Keratinocyte (primary cell): ENCODE measurements at places on chromosomes 11 and 22. TPM values are rescaled to one million over a fixed set of nuclear protein-coding genes. Genes with fewer than 3 reads are reported as not detected.

The TEX12 gene
- not detected in 3 replicates for polyA plus RNA-seq

The MIAT gene
- 0.01 to 0.04 TPM (median 0.02 TPM) in 3 replicates for polyA plus RNA-seq

The UBQLN3 gene
- not detected in 3 replicates for polyA plus RNA-seq

The OR5B21 gene
- polyA plus RNA-seq = 0.06 to 0.21 TPM (median 0.09 TPM) in 3 replicates

The SLC25A45 gene
- 0.20 to 0.46 TPM (median 0.25 TPM) in 3 replicates for polyA plus RNA-seq

The TNRC6B gene
- 5.6 to 6.2 TPM (median 5.9 TPM) in 3 replicates for polyA plus RNA-seq

The GLB1L3 gene
- polyA plus RNA-seq = 2.2 to 4.6 TPM (median 3.0 TPM) in 3 replicates

The OR2AG1 gene
- not detected in 3 replicates for polyA plus RNA-seq

The ZNRF3 gene
- polyA plus RNA-seq = 2.1 to 4.0 TPM (median 2.6 TPM) in 3 replicates

The KRTAP5-7 gene
- 0.03 to 0.05 TPM in 2 of 3 replicates, not detected in the other for polyA plus RNA-seq

The OR52I2 gene
- not detected in 3 replicates for polyA plus RNA-seq

The CD6 gene
- polyA plus RNA-seq = 0.03 TPM in 3 replicates

The C1QTNF5 gene
- 0.04 TPM in 1 of 3 replicates, not detected in the others for polyA plus RNA-seq

The FJX1 gene
- 19.0 to 25.3 TPM (median 19.7 TPM) in 3 replicates for polyA plus RNA-seq

The KDM4D gene
- polyA plus RNA-seq = 0.48 to 1.2 TPM (median 1.1 TPM) in 3 replicates

The PRR33 gene
- not detected in 3 replicates for polyA plus RNA-seq

The VWA5A gene
- polyA plus RNA-seq = 29.7 to 39.5 TPM (median 36.4 TPM) in 3 replicates

The ANO3 gene
- polyA plus RNA-seq = 0.01 TPM in 2 of 3 replicates, not detected in the other

The BCO2 gene
- 0.37 to 0.51 TPM (median 0.40 TPM) in 3 replicates for polyA plus RNA-seq

The SLC5A1 gene
- polyA plus RNA-seq = 1.8 to 3.0 TPM (median 2.0 TPM) in 3 replicates

The POU2AF3 gene
- not detected in 3 replicates for polyA plus RNA-seq

The PAK1 gene
- 77.3 to 85.8 TPM (median 78.2 TPM) in 3 replicates for polyA plus RNA-seq

The SF1 gene
- polyA plus RNA-seq = 34.3 to 153 TPM (median 54.5 TPM) in 3 replicates

The RBX1 gene
- polyA plus RNA-seq = 81.5 to 143 TPM (median 104 TPM) in 3 replicates

The CTSW gene
- not detected in 3 replicates for polyA plus RNA-seq

The MGAT3 gene
- not detected in 3 replicates for polyA plus RNA-seq

The TTC36 gene
- polyA plus RNA-seq = 0.12 TPM in 1 of 3 replicates, not detected in the others

The ASCC2 gene
- 50.7 to 53.0 TPM (median 51.3 TPM) in 3 replicates for polyA plus RNA-seq

The KCNQ1 gene
- not detected in 3 replicates for polyA plus RNA-seq

The CCDC89 gene
- polyA plus RNA-seq = 0.09 to 0.54 TPM (median 0.31 TPM) in 3 replicates

The SLC15A3 gene
- polyA plus RNA-seq = 0.79 to 2.0 TPM (median 1.0 TPM) in 3 replicates

The CASP1 gene
- 30.7 to 69.1 TPM (median 56.0 TPM) in 3 replicates for polyA plus RNA-seq

The TRMU gene
- 24.7 to 33.6 TPM (median 24.9 TPM) in 3 replicates for polyA plus RNA-seq

The RHOD gene
- 113 to 235 TPM (median 119 TPM) in 3 replicates for polyA plus RNA-seq
